ENCODE measurements at places on chromosomes 3 and 15. TPM values are rescaled to one million over a fixed set of nuclear protein-coding genes. Genes with fewer than 3 reads are reported as not detected.

CPNE9 gene
- not detected for total RNA-seq

ASTE1 gene
- total RNA-seq = 7.3 TPM

RETNLB gene
- not detected for total RNA-seq

SSR3 gene
- total RNA-seq = 341 TPM

FGF12 gene
- total RNA-seq = not detected

ADAM10 gene
- 135 TPM for total RNA-seq

RTP3 gene
- 0.43 TPM for total RNA-seq
